Hepatocyte (in vitro differentiated cells): ENCODE measurements at places on chromosomes 1 and 21.

GRCh38 chr1:206098242-206098919, 18.8 kb downstream of the AVPR1B start:
- DNase-seq, result no peak

DNA sequence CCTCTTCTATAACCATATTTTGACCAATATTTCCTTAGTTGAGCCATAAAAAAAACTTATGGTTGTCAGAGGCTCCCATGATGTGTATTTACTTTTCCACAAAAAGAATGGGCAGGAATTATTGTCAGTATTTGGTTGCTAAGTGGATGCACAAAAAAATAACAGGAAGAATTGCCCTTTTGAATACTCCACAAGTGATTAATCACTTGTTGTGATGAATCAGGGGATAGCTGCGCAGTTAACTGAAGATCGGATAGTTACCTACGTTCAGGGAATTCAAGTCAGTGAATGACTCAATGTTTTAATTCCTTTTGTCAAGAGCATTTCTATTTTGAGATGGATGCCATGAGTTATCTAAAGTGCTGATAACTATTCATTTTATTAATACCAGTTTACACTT, 785.2 kb upstream of the B3GALT2 start:
- no peak for DNase-seq

GRCh38 chr1:175250027-175250426, 57.5 kb upstream of the KIAA0040 start:
- no peak for DNase-seq

- DNase-seq, result peak; percentile 44
These were observed 25.8 kb upstream of the PIGC start for GRCh38 chr1:172469717-172470116.

DNA sequence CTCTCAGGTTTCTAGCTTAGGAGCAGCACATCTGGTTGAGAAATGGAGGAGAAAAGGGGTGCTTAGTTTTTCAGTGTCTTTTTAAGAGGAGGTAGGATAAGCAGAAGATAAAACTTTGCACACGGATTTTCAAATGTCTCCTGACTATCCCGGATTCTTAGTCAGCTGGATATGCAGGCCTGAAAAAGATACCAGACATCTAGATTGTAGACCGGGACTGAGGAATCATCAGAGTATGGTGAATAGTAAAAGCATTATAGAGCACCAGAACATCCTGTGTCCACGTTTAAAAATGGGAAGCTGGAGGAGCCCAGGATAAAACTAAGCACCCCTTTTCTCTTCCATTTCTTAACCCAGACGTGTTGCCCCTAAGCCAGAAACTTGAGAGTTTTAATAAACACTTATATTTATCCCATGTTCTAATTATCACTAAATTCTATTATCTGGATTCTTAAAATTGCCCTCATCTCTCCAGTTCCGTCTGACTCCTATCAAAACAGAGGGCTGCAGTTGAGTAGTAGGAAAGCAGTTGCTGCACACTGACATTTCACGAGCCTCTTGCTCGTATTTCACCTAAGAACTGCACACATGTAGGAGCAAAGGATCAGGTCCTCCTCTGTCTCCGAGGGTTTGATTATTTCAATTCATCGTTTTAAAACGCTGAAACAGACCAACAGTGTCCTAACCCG, 609 bp downstream of the PIGK start:
- DNase-seq, result peak; percentile 8

- no peak for DNase-seq
These were observed 5.6 kb upstream of the HNRNPU start for GRCh38 chr1:244869950-244870349.

GRCh38 chr1:239126884-239127283, 259.5 kb upstream of the CHRM3 start:
- DNase-seq, result no peak

DNA sequence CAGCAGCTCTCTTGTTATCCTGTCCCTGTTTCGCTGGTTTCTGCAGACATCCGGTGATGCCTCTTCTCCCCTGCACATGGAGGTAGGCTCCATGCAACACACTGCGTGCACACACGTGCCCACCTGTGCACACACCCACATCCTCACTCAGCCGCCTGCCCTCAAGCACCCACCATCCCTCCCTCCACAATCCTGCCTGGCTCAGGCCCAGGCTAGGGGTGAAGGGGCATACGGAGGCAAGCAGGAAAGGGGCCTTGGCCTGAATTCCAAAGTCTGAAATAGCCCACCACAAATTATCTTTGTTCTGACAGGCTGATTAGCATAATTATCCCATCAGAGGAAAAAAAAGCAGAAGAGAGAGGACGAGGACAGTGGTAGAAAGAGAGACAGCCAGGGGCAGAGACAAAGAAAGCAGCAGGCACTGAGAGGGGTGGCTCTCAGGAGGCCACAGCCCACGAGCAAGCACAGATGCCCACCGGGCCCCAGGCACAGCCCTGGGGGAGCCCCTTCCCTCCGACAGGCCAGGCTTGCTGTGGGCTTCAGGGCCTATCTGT, 73.2 kb downstream of the GRIK3 start:
- DNase-seq, result no peak

DNA sequence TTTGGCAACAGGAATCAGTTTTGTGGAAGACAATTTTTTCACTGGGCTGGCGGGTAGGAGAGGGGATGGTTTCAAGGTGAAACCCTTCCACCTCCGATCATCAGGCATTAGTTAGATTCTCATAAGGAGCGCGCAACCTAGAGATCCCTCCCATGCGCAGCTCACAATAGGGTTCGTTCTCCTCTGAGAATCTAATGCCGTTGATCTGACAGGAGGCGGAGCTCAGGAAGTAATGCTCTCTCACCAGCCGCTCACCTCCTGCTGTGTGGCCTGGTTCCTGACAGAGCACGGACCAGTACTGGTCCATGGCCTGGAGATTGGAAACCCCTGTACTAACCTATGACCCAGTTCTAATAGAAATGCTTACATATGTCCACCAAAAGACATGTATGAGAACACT, 96.6 kb upstream of the KIAA1614 start:
- DNase-seq, result no peak

DNA sequence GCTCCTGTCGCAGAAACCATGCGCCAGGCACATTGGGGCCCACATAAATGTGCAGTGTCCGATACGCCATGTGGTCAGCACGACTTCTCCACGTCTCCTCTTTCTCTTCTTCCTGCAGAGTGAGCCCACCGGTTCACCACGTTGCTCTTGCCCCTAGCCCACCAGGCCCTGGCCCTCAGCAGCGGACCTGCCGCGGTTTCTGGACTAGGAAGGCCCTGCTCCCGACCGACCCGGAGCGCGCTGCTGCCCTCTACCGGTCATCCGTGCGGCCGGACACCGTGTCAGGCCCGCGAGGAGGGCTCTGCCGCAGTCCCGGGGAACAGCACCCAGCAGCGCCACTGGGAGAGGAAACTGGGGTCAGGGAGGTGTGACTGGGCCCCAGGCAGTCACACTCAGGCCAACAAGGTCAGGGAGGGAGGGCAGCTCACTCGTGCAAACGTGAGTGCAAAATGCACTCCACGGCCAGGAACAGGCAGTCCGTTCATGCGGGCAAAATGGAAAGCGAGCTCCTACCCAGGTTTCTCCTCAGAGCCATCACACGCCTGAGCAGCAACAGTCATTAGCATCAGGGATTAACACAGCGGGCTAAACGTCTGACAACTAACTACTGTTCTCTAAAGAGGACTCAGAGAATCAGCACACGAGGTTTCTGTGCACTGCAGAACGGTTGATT, 13.7 kb downstream of the TLR5 start:
- peak; percentile 78 for DNase-seq

- DNase-seq, result peak; percentile 66
These were observed 516 bp downstream of the TBX15 start for GRCh38 chr1:118987468-118988185.

DNA sequence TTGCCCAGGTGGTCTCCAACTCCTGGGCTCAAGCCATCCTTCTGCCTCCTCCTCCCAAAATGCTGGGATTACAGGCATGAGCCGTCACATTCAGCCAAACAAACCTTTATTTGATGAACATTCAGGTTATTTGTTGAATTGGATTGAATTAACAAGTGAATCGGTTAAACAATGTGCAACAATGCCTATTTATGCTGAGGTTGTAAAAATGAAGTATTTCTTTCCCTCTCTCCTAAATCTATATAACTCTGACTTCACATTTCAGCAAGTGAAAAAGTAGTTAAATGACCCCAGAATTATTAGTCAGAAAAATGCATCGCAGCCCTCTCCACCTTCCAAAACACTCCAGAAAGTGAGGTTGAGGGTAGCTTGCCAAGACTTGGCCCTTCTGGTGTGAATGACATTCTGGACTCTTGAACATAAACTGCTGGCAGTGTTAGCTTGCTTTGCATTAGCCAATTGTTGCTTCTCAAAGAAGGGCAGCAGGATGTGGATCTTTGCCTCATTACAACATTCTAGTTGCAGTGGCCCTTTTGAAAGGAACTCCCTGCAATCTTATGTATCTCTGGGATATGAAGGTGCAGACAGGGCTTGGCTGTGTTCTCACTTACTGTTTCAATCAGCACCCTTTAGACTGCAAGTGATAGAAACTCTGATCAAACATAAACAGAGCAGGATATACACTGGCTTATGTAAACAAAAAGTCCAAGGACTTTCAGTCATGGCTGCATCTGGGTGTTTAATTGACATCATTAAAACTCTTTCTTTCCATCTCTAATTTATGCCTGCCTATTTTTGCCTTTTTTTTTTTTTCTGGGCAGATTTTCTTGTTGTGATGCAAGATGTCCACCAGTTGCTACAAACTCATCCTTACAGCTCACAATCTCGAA, 22.4 kb downstream of the EDN2 start:
- DNase-seq, result peak; percentile 32

DNA sequence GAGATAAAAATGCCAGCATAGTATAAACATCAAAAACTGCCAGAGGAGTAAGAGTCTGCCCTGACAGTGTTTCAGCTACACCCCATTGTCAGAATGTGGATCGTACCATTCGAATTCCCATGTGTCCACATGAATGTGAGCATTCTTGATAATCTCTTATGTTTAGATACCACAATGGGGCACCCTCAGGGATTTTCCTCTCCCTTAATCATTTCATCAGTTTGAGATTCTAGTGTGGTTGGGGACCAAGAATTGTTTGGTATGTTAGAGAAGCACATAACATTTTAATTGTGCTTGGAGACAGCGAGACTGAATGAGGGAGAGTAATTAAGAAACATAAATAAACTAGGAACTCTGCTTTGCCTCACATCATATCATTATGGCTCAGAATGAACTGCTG, 120.2 kb downstream of the ZC3H11B start:
- no peak for DNase-seq

DNA sequence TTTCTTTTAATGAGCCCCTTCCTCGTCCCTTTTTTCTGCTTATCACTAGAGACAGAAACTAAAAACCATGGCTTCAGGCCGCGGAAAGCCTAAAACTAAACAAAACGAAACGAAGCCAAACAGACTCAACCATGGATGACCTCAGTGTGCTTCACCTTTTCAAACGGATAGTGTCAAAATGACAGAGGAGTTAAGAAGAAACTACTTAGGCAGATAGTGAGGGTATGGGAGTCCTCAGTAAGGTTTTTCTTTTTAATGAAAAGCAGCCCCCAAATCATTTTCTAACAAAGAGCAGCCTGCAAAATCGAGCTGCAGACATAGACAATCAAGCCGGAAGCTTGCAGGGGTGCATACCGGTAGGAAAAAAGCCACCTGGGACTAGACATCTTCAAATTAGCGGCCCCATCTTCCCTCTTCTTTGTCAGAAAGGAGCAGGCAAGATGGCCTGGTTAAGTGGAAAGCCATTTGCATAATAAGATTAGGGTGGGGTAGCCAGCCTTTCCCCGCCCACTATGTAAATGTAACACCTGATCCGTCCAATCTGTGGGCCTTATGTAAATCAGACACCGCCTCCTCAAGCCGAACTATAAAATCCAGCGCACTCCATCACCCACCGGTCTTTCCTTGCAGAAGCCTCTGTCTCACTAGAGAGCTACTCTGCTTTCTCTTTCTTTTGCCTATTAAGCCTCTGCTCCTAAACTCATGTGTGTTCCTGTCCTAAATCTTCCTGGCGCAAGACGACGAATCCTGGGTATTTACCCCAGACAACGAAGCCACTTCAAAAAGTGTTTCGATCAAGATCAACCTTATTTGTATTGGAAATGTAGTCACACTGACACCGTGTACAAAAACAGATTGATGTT, 6.2 kb upstream of the ERO1B start:
- DNase-seq, result peak; percentile 32

- DNase-seq, result no peak
These were observed 237.6 kb downstream of the MRPL39 start for GRCh38 chr21:25369524-25370300.

DNA sequence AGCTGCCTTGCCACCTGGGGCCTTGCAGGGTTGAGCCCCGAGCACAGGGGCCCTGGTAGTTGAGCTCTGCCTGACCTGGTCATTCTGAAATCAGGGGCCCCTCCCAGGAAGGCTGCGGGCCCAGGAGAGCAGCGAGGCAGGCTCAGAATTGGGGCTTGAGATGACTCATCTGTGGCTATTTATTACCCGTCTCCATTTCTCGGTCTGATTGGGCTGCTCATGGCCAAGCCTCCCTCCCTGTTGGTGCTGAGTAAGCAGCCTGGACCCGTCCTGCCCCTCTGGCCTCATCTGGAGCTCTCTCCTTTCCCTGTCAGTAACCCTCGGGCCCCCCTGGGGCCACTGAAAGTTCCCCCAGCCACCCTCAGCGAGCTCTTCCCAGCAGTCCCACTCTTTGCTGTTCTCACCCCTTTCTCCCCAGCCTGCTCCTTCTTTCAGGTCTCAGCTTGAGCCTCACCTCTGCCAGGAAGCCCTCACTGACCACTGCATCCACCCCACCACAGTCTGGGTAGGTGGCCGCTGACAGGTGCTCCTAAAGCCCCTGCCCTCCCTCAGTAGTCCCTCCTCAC, 11.0 kb upstream of the TNFRSF8 start:
- DNase-seq, result peak; percentile 85

DNA sequence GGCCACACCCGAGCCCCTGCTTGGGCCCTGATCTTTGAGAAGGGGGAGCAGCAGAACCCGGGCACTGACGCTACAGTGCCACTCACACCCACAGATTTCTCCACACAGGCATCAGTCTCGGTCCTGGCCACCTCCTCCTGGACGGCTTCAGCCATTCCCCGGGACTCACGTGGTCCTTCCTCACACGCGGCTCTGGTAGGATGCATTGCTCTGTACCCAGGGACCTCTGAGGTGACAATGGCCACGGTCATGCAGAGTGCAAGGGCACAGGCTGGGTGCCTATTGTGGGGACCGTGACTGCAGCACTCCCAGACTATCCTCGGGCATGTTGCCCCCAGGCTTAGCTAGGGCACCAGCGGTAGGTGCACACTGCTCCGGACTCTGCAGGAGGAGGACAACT, 11.8 kb upstream of the ZNF670 start:
- DNase-seq, result no peak

DNA sequence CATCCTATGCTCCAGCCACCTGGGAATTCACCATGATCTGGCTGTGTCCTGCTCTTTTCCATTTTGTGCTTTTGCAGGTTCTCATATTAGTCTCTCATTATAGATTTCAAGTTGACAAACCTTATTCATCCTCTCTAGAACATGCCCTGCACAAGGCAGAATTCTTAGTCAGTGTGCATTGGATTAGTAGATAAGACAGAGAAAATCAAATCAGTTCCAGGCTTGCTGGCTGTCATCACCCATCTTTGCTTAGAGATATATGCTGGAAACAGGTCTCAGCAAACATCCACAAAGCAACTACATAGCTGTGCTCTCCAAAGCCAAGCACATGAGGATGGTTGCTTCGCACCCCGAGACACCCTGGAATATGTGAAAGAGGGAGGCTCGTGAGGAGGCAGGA, 24.8 kb downstream of the TSPAN2 start:
- no peak for DNase-seq

- DNase-seq, result peak; percentile 34
These were observed 1.1 kb downstream of the IGSF3 start for GRCh38 chr1:116666187-116667077.

GRCh38 chr1:87225171-87225570, 103.5 kb upstream of the LMO4 start:
- DNase-seq, result no peak
